Head of caudate nucleus (tissue), 42 donors: ENCODE measurements at places on chromosomes 6 and 20.
A peak's percentile ranks its signal among the peaks of the same experiment; 100 is the strongest.

DNA sequence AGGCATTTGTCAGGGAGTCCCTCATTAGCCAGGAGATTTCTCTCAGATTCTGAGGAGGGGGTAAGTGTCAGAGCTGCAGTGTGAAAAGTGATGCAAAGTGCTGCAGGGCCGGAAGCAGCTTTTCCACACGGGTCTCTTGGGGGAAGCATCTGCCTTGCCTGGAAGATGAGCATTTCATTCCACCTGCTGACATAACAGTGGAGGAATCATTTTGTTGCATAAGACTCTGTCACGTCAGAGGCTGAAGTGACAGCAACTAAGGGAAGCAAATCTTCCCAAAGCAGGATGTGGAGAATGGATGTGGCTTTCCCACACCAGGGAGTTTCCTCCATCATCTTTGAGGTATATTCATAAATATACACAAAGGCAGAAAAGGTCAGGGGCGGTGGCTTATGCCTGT lies 22.8 kb downstream of the DCBLD1 start:
- no peak for DNase-seq

- no peak for DNase-seq
Measured at GRCh38 chr6:56347526-56347925, 100.1 kb upstream of the COL21A1 start.

DNA sequence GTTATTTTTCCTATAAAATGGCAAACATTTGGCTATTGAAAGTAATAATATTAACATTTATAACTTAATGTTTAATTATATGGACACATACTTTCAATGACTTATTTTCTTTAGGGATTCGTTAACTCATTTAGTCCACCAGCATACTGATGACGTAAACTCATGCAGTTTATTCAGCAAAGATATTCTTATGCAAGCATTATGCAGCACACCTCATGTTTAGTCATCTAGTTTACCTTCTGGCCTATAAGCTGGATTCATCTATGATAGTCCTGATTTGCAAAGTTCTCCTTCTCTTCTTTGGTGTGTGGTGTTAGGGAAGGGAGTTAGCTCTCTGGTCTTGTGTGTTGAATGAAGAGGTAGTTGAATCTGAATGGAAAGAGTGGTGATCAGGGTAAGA lies 60.0 kb downstream of the OR2J2 start:
- no peak for DNase-seq

DNA sequence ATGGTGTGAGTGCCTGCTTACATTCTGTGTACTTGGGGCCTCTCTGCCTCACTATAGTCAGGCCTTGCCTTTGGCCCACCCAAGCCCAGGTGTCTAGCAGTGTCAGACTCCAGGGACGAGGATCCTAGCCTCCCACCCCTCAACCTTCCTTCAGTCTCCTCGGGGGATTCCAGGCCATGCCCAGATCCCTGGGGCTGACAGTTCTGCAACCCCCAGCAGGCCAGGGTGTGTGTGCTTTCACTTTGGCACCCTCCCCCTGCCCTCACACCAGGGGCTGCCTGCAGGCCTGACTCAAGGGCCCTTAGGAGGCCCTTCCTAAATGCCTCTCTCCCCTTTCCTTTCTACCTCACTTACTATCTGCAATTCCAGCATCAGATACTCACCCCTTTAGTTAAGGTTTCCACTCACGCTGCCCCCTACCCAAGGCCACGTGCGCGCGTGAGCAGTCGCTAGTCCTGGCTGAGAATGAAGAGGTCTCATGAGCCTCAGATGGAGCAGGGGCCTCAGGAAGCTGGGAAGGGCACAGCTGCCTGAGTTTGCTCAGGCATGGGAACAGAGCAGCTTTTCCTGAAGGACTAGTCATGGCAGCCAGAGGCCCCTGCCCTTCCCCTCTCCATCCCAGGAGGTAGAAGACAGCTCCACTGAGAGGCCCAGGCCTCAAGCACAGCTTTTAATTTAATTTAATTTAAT lies 859 bp upstream of the CLPS start:
- no peak for DNase-seq

GRCh38 chr6:6905961-6906518 lies 201.7 kb upstream of the RREB1 start:
- DNase-seq: no peak

GRCh38 chr6:89944826-89945407 lies 50.6 kb downstream of the GJA10 start:
- no peak for DNase-seq

GRCh38 chr6:7461416-7461815 lies 71.8 kb downstream of the RIOK1 start:
- DNase-seq: no peak

GRCh38 chr6:43287717-43288679 lies 10.1 kb upstream of the SLC22A7 start:
- DNase-seq: no peak

DNA sequence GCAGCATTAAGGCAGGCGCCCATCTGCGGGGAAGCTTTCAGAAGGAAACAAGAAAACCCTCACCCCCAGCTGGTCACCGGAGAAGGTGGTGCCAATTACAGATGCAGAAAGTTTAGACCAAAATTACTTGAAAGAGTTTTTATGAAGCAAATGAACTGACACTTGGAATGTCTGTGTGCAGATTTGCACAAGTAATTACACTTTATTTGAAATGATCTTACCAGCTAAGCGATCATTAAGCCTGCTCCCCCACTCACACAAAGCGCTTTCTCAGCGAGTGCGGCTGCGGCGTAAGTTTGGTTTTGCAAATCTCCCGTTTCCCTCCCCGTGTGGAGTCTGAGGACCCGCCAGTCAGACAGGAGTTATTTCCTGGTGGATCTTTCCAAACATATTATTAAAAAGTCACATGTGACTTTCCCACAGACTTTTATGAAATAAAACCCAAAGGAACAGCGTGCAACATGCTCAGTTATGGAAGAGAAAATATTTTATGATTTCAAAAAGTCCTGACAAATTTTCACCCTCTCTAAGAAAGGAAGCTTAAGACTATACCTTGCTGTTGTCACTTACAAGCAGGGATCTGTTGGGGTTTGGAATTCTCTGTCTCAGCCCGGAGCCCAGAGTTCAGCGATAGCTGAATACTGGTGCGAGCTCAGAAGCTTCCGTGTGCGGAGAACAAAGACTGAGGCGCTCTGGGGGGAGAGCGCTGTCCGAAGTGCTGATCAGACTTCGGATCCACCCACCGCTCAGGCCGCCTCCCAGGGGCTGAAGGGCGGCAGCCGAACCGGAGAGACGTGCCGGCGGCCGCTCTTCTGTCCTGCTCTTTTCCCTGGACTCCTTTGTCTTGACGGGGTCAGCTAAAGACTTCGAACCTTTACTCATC lies 2.7 kb upstream of the MYT1 start:
- no peak for DNase-seq

DNA sequence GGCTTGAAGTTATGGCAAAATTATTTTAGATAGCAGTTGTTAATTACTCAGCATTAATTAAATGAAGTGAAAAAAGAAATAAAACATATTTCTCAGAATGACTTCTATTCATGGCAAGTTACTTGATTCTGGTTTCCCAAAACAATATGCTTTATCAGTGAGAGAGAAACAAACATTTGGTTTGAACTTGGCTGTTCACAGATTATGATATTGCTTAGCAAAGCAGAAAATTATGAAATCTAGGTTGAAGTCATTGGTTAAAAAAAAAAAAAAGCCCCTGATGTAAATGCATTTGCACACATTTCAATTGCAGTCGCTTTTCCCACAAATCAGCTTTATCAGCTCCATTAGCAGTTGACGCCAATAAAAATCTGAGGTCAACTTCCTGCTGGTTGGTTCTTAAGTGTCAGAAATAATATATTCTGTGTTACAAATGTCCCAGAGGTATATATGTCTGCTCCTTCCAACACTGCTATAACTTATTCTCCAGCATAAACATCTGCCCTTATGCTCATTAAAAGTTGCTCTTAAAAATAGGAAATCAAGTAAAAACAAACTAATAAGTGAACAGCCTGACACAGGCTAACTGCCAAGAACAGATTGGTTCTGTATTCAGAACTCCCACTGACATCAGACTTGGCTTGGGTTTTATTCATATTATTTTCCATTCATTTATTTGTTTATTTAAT lies 275.4 kb downstream of the PHF3 start:
- DNase-seq: no peak

GRCh38 chr6:63643862-63644261 lies 8.3 kb downstream of the PHF3 start:
- no peak for DNase-seq

DNA sequence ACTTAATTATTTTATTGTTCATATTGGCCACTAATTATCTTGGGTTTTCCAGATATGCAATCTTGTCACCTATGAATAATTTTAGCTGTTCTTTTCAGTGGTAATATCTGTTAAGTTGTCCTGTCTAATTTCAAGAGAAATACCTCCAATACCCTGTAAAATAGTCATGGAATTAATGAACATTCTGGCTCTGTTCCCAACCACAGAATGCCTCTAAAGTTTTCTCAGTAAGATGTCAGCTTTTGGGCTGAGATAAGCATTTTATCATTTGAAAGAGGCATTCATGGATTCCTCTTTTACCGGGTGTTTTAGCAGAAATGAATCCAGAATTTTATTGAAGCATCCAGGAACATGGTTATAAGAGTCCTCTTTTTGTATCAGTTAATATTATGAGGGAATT lies 109.3 kb downstream of the WDR27 start:
- no peak for DNase-seq

DNA sequence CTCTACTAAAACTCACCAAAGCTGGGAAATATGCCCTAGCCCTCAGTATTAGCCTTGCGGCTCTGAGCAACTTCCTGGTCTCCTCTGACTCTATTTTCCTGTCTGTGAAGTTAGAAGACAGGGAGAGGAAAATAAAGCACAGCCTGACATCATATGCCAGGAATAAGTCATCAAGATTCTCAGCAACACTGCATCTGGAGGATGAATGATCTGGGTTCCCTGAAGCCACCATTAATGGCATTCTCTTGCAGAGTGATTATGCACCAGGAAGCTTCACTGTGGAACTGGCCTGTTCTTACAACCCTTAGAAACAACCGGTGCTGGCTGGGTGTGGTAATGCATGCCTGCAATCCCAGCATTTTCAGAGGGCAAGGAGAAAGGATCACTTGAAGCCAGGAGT lies 12.4 kb downstream of the ADGRF5 start:
- no peak for DNase-seq

DNA sequence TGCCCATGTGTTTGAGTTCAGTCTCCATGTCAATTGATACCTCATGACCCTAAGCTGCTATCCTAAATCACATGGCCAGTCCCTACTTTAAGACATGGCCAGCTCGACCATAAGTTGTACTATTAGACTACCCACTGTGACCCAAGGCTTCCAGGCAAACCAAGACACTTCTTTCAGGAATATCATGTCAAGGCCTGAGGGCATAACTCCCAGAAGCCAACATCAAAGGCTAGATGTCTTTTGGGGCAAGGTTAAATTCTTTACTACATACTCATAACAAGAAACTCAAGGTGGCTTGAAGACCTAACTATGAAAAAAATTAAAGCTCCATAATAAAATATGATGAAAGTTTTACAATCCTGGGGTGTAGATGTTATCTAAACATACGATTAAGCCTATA lies 228.3 kb upstream of the PRND start:
- no peak for DNase-seq

- no peak for DNase-seq
Measured at GRCh38 chr6:31478186-31478950, 19.6 kb upstream of the MICB start.

DNA sequence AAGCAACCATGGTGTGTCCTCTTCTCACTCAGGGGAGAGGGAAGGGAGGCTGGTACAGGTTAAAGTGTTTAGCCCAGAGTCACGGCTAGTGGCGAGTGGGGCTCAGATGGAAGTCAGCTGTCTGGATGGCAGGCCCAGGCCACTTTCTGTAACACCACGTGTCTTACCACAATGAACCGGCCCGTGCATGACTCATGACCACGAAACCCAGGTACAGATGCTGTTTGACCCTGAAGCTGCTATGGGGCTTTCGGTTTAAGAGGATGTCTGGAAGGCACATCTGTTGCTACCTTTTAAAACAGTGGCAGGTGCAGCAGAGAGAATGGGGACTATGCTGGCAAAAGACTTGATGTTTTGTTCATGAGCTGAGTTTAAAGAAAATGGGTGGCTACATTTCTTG lies 36.5 kb upstream of the MPC1 start:
- no peak for DNase-seq

DNA sequence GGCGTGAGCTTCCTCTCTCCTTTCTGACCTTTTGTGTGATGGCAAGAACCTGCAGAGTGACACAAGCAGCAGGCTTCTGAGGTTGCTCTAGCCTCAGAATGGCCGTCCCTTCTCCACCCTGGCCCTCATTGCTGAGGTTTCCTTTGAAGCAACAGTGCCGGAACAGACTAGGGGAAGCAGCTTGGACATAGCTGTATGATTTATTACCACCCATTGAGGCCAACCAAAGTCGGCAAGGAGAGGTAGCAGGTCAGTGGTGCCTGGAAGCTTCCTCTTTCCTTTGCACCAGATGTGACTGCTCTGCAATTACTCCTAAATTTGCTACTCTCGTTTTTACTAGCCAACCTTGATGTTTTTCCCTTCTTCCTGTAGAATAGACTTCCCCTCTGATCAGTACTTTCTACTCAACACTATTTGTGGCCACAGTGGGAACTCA lies 31.4 kb downstream of the PTPN1 start:
- no peak for DNase-seq

GRCh38 chr20:56715309-56715708 lies 86.2 kb downstream of the TFAP2C start:
- DNase-seq: no peak

DNA sequence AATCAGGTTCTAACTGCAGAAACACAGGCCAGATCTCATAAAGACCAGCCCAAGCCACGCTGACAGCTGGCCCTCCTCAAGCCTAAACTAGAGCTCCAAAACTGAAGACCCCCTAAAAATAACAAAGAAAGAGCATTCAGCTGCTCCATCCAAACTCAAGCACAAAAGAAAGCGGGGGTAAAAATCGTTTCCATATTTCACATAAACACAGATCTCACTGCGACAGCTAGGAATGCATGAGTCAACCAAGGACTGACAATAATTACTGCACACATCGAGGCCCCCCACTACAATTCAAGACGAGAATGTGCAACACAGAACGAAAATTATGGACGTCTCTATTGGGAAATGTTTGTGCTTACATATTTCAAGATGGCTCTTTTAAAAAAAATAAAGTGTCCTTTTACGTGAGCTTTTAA lies 31.1 kb downstream of the CNKSR3 start:
- no peak for DNase-seq

GRCh38 chr6:156816505-156816904 lies 39.3 kb downstream of the ARID1B start:
- no peak for DNase-seq

DNA sequence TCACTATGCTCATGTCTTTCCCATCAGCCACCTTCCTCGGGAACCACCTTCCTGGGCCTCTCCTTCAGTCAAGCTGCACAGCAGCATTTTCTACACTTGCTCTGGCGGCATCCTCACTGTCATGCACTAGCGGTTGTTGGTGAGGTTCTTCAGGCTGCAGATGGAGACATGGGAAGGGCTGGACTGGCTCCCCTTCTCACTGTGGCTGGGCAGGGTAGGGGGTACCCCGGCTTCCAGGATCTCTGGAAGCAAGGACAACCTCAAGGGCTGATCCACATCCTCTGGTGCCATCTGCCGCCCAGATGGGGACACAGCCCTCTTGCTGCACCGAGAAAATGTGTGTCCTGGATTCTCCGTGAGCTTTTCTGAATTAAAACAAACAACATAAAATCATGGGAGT lies 180.1 kb upstream of the RNF24 start:
- peak; percentile 16 for DNase-seq

GRCh38 chr6:124973780-124974179 lies 11.5 kb downstream of the RNF217 start:
- no peak for DNase-seq

- no peak for DNase-seq
Measured at GRCh38 chr6:145727817-145728388, 7.4 kb downstream of the EPM2A start.

GRCh38 chr6:30890646-30891449 lies 6.5 kb downstream of the DDR1 start:
- DNase-seq: no peak

- DNase-seq: no peak
Measured at GRCh38 chr6:14476793-14477531, 359.4 kb downstream of the CD83 start.
